Activated CD4-positive, alpha-beta memory T cell treated with anti-CD3 and anti-CD28 coated beads, Interleukin-2, amount 10 ng/mL, durations not matched to agents 7 days and 5 days (primary cell): ENCODE measurements at places on chromosomes 12 and 14.

GRCh38 chr14:56004323-56004722 lies 113.9 kb upstream of the PELI2 start:
- DNase-seq = no peak

DNA sequence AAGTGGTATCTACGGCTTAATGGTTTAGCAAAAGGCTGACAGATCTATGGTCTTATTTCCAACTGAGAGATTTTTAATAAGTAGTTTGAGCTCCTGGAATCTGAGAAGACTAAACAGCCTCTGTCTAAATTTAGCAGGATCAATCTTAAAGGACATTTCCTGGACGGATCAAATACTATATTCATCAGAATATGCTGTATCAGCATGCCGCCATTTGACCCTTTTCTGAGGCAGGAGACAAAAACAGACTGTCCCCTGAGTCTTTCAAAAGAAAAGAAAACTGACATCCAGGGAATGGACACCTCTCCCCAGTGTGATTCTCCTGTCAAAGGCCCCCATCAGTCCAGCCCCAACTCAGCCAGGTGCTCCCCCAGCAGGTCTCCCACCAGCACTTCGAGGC lies 443.7 kb downstream of the GXYLT1 start:
- DNase-seq = no peak

- DNase-seq = no peak
Observed at GRCh38 chr14:76227450-76228050, 75.8 kb downstream of the GPATCH2L start.

- DNase-seq = peak; percentile 46
Observed at GRCh38 chr14:104341532-104342434, 203.4 kb downstream of the KIF26A start.

- no peak for DNase-seq
Observed at GRCh38 chr14:96139879-96140278, 64.8 kb upstream of the BDKRB2 start.

- no peak for DNase-seq
Observed at GRCh38 chr12:65339161-65339560, 60.7 kb downstream of the MSRB3 start.

DNA sequence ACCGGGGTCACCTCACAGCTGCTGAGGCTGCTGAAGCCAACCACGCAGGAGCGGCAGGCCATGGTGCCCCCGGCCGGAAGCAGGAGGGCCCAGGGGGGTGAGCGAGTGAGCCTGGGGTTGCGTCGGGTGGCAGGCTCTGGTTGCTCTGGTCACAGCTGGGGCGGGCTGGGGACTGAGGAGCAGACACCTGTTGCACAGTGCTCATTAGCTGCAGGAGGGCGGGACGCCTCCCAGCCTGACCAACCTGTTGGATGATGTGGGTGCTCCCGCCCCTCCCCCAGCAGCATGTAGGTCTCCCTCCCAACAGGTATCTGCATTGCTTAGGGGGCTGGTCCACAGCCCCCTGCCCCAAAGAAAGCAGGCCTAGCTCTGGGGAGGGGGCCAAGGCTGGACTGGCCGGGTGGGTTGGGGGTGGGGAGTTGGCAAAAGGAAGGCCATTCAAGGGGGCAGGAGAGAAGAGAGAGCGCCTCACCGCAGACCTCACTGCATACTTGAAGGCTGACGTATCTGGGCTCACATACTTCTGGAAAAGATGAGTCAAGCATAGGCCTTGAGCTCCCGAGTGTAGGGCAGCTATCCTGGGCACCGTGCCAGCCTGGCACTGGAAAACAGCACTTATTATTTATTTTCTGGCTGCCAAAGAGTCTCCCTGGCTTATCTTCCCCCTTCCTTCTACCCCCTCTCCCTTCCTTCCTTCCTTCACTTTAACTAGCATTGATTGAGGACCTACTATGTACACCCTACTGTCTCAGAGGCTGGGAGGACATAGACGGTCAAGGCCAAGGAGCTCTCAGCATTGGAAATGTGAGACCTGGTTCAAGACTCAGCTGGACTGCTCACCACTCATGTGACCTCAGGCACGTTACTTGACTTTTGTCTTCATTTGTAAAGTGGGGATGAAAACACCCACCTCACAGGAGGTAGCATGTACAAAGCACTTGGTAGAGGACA lies at the start of gene KRT80:
TSS of gene KRT80 (minus strand) at position 174 of the 951 bp plus-strand sequence. CDS start at position 62, 112 bp downstream.
- DNase-seq = peak; percentile 21

DNA sequence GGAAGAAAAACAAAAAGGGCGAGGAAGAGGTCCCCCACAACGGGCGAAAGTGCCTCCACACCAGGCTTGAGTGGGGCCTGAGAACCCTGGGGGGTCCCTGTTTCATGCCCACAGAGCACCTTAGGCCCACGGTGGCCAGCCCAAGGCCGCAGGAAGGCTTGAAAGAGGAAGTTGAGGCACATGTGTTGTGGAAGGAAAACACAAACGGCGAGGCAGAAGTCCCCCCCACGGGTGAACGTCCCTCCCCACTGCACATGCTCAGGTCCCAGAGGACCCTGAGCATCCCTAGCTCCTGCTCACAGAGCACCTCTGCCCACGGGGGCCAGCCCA lies 371.5 kb downstream of the ALG10 start:
- no peak for DNase-seq

DNA sequence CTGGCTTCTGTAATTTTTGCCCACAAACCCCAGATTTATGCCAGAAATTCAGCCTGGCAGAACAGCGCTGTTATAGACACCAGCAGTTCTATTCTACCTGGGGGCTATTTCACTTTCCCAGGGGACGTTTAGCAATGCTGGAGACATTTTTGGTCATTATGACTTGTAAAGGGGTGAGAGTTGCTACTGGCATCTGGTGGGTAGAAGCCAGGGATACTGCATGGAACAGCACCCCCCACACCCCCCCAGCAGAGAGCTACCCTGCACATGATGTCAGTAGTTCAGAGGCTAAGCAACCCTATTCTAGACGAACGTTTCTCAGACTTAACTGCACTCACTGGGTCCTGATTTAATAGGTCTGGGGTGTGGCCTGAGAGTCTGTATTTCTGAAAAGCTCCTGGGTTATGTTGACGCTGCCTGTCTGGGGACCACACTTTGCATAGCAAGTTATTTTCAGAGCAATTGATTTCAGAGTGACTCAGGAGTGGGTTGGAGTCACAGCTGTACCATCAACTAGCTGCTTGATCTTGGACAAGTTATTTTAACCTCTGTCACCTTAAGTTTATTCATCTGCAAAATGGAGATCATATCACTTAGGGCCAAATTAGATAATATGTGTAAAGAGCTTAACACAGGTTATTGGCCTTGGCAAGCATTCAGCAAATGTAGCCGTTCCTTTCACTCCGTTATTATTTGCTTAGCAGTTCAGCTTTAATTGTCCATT lies 48.5 kb downstream of the CHST11 start:
- no peak for DNase-seq
